ENCODE measurements at places on chromosomes 7 and 10.

DNA sequence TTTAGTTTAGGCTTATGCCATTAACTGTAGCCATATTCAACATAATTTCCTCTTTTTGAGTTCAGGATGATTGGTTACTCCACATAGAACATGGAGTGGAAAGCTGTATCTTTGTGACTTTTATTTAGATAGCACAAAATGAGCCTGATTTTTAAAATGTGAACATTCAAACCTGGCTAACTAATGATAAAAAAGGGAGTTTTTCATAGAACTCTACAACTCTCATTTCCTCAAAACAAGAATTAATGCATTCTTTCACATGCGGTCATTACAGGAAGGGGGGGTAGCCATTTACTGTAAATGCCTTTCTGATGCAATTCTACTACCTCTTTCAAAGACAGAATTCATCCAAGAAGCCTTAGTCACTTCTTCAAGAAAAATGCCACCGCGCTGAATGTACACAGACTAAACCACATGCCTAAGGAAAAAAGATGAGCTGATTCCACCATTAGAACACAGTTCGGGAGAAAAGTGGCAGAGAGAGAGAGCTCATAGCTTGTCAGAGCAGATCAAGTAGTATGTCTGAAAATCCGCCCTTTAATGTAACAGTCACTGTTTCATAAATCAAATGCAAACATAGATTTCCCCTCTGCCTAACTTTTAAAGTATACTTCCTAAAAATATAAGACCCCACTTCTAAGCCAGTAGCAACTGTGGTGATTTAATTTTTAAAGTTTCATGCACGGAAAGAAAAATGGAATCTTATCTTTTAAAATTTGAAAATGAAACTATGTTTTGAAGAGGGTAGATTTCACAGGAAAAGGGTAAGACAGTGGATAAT lies 226.4 kb upstream of the KLF14 start:
- peak; percentile 98 for DNase-seq

DNA sequence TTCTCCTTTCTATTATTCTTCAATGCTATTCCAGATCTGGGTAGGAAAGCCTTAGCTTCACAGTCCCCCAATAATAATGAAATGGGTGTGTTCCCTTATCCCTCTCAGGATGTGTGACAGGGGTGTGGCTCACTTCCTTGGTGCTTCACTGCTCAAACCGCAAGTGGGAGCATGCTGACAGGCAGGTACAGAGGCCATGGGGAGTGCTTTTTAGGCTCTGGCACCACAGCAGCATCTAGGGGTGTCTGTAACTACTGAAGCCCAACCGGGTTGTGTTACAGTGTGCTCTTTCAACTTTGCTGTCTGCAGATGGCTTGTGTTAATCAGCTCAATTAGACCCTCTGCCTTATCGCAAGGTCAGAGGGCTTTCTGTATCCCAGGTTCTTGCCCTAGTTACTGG lies 79.4 kb upstream of the CYP2C9 start:
- no peak for DNase-seq

DNA sequence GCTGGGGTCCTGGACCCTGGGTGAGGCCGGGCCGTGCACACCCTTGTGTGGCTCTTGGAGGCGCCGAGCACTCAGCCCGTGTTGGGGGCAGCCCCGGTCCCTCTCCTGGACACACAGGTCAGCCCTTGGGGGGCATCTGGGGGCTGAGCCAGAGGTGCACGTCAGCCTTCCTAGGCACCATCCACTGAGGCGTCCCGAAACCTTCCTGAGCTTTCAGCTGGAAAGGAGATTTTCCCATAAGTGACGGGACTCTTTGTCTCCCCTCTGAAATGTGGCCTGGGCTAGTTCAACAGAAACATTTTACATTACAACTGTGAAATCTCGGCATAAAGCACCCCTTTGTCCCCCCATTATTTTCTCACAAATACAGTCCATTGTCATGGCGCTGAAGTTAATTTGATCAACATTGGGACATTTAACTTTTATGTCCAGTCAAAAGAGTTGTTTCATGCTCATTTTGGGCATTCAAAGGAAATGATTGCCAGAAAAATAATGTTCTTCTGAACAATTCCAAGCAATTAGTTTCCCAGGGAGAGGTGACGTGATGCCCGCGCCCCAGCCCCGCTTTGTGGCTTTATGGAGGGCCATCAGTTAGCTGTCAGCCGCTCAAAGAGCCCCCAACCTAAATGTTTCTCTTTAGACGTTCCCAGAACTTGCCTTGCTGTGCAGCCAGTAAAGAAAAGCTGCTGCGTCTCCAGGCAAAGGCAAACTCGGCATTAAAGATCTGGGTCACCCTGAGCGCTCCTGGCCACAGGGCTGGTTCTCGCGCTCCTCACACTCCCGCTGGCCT lies 70.8 kb downstream of the NKX6-2 start:
- peak; percentile 22 for DNase-seq

DNA sequence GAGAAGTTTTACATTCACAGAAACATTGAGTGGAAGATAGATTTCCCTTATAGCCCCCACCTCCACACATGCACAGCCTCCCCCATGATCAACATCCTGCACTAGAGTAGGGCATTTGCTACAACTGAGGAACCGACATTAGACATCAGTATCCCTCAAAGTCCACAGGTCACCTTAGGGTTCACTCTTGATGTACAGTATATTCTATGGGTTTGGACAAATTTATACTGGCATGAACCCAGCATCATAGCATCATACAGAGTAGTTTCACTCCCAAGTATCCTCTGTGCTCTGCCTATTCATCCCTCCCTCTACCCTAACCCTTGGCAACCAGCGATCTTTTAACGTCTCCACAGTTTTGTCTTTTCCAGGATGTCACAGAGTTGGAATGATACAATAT lies 64.4 kb downstream of the VSTM4 start:
- no peak for DNase-seq

Data from astrocyte of the spinal cord (primary cell).